ENCODE measurements at places on chromosomes 1 and 21. TPM values are rescaled to one million over a fixed set of nuclear protein-coding genes. Genes with fewer than 3 reads are reported as not detected.

The SNIP1 gene
- 12.1 TPM for total RNA-seq

The ABCA4 gene
- 0.18 TPM for total RNA-seq

The ZDHHC18 gene
- total RNA-seq = 47.1 TPM

The ACBD6 gene
- 52.9 TPM for total RNA-seq

The PLEKHA6 gene
- 41.4 TPM for total RNA-seq

The TRIM17 gene
- total RNA-seq = not detected

Data from A549 treated with dexamethasone at 1 μM for 4 hours (cell line).